Stimulated activated CD8-positive, alpha-beta memory T cell treated with anti-CD3 and anti-CD28 coated beads, Interleukin-2, amount 100 ng/mL, for 1 hour (primary cell): ENCODE measurements at places on chromosomes 7 and 10.

GRCh38 chr7:149310990-149311573, 49.1 kb downstream of the ZNF783 start:
- no peak for DNase-seq

DNA sequence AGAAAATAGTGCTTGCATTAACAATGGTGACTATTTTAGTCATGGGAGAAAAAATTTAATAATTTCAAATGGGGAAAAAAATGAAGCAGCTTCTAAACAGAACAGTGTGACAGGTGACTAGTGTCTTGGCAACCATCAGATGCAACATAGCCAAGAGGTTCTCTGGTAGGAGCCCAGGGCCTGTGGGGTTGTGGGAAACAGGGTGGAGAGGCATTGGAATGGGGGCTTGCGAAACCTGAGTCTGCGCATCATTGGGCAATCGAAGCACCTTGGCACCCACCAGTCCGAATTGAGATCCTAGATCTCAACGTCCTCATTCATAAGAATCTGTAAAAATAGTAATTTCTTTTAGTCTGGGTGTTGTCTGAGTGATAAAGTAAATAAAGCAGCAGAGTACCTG, 19.2 kb upstream of the PARD3 start:
- DNase-seq = no peak

- no peak for DNase-seq
Observed at GRCh38 chr10:14236341-14236740, 94.4 kb downstream of the FRMD4A start.

DNA sequence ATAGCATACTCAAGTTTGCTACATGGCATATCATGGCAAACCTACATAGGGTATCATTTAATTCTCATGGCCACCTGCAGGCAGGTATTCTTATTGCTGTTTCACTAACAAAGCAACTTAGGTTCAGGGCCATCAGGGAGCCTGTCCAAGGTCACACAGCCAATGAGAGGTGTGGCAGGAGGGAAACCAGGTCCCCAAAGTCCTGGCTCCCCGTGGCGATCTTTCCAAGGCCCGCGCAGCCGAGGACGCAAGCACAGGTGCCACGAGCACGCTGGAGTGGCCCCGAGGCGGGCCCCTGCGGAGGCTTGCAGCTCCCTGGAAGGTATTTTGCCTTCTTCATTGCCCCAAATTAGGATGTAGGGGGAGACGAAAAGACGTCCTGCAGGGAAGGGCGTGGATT, 20.8 kb downstream of the PRKAG2 start:
- DNase-seq = no peak

DNA sequence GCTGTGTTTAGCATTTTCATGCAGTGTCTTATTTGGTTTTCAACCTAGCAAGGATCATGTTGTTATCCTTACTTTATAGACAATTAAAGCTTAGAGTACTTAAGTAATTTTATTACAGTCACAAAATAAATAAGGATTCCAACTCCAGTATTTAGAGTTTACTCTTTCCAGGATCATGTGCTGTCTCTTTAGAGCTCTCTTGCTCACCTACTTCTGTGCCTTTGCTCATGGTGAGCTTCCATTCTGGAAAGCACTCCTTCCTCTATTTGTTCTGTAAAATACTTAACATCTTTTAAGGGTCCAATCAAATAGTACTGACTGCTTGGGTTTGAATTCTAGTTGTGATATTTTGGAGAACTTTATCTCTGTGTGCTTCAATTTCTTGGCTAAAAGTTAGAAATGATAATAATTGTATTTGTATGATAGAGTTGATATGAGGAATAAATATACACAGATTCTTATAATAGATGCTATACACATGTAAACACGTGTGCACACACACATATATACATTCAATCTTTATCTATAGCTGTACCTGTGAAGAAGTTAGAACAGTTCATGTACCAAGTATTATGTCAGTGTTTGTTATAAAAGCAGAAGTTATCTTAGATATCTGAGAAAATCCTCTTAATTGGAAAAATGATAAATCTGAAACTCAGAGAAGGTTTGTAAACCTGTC, 18.2 kb upstream of the CALCR start:
- DNase-seq = no peak

- DNase-seq = no peak
Observed at GRCh38 chr10:6299743-6300105, 97.0 kb downstream of the PFKFB3 start.

- no peak for DNase-seq
Observed at GRCh38 chr7:18494821-18495408, 634 bp upstream of the HDAC9 start.

- no peak for DNase-seq
Observed at GRCh38 chr7:22709857-22710256, 17.1 kb upstream of the IL6 start.

DNA sequence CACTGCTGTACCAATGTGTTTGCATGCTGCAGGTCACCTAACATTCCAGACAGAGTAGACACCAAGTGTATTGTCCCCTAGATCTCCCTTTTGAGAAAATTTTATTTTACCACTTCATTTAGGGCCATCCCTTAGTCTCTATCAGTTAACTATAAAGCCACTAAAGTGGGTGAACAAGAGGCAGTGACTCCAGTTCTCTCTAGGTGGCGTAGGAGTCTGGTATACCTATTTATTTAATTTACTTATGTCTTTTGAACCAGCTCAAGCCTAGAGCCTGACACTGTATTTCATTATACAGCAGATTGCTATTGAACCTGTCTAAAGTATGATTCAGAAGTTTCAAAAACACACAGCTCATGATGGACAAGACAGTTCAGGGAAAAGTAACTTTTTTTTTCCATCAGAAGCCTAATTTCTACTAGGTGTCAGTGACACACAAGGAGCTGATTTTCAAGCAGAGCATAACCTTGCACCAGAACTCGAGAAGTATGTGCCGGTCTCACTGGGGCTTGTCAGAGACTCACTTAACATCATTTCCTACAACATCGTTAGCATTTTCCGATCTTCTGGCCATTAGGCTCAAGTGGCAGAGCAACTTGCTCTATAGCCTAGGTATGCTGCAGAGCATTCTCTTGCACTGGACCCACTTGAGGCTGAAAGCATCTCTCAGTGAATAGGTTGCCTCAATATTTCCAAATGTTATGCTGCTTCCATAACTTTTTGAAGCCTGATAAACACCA, 175.4 kb downstream of the CDC14C start:
- no peak for DNase-seq
